Stimulated activated CD8-positive, alpha-beta memory T cell treated with anti-CD3 and anti-CD28 coated beads, Interleukin-4, amount 100 ng/mL, for 1 hour (primary cell): ENCODE measurements at places on chromosomes 2 and 18.

DNA sequence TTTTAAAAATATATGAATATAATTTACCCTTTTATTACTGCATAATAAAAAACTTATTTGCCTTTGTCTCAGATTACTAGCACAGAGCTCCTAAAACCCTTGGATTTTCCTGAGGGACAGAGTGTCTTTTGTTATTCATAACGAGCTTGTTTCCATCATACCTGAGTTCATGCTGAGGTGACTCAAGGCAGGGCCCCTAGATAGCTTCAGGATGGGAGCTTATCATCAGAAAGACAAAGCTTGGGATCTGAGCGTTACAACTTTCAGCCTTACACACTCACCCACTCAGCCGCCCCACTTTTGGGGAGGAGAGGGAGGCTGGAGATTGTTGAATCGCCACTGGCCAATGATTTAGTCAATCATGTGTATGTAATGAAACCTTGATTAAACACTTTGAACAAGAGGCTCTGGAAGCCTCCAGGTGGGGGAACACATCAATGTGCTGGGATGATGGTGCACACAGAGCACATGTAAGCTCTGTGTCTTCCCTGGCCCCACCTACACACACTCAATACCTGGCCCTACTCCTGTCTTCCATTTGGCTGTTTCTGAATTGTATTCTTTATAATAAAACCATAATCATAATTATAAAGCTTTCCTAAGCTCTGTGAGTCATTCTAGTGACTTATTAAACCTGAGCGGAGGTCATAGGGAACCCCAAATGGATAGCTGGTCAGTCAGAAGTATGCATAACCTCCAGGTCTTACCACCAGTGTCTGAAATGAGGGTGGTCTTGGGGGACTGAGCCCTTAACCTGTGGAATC is 28.5 kb upstream of the DNAH7 start:
- DNase-seq, result no peak

- no peak for DNase-seq
Observed at GRCh38 chr18:36543991-36544725, 246.6 kb downstream of the FHOD3 start.

GRCh38 chr18:62881509-62882016 is 166.2 kb downstream of the PHLPP1 start:
- DNase-seq, result no peak

DNA sequence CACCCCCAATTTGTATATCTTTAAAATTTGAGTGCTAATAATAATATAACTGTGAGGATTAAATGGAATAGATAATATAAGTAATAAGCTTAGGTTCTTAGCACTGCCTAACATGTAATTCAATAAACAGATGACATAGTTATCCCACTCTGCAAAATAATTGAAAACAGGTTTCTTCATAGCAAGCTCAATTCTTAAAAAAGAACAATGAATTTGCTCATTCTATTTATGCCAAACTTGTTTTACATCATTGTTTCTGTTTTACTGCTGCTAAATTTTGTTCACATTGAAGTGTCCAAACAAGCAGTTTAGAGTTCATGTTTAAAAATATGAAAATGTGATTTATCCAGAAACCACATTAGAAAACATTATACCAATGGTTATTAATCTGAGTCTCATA is 217.0 kb downstream of the MBD5 start:
- no peak for DNase-seq

DNA sequence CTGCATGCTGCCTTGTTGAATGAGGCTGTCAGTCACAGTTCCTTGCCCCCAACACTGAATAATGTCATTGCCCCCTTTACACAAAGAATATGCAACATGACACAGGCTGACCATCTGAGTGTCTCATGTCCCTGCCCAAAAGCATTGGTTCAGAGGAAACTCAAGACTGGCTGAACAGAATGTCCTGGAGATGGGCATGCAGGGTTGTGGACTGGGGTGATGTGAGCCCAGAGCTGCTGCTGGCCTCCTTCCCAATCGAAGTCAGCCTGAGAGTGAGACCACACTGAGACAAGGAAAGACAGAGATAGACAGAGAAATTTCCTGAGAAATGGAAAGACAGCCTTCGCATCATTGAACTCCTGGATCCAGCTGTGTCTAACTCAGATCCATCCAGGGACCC is 110.1 kb downstream of the PID1 start:
- no peak for DNase-seq
